WTC11 (cell line): ENCODE measurements at places on chromosomes 12 and 14. TPM values are rescaled to one million over a fixed set of nuclear protein-coding genes. Genes with fewer than 3 reads are reported as not detected.

DNA sequence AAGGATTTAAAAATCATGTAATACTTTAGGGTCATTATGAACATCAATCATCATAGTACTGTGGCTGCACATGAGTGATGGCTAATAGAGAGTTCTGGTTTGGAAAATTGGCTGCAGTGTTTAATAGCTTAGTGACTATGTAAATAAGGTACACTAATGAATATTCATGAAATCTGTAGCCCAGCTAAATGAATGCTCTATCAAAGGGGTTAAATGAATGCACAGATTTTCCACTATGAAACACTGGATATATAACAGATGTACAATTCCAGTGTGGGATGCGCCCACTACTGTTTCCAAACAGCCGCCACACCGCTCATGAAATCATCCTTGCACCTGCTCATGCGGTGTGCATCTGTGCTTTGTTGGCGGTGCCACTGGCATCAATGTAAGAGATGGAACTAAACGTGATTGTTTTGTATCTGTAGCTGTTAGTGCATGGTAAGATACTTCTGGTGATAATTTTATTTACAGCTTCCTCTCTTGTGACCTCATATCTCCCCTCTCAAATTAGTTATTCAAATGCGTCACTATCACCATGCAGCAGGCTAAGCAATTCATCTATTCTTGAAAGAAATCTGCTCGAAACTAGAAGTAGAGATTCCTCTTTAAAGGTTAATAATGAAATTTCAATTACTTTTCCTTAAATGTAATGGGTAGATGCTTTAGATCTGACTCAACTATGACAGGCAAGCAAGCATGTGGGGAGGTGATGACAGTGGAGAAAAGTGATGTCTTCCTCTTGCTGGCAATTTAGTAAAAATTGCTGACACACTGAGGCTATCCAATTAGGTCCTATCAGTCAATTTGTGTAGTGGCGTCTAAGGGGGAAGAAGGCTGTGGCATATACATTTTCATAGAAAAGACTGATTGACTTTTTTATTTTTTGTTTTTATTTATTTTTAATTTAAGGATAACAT is 433.6 kb downstream of the AEBP2 start:
- H3K27me3 ChIP-seq, result no peaks in the 10 kb centered on the region
- H3K4me1 ChIP-seq, result no peaks in the 10 kb centered on the region
- no peaks in the 10 kb centered on the region for H3K36me3 ChIP-seq
- H3K4me3 ChIP-seq, result no peak overlapping the region
- H3K27ac ChIP-seq, result no peak overlapping the region

The AVPR1A gene
- total RNA-seq, result 0.09 to 0.24 TPM (median 0.11 TPM) in 3 replicates

The ASPG gene
- 3.4 to 3.8 TPM (median 3.5 TPM) in 3 replicates for total RNA-seq

GRCh38 chr14:52318826-52319645 is 4.9 kb downstream of the PTGER2 start:
- H3K36me3 ChIP-seq, result peaks cover 38% of the 10 kb centered on the region
- no peak for DNase-seq
- H3K4me1 ChIP-seq, result peaks cover 19% of the 10 kb centered on the region
- H3K27ac ChIP-seq, result no peak overlapping the region
- no peak overlapping the region for H3K4me3 ChIP-seq
- H3K27me3 ChIP-seq, result peaks cover 44% of the 10 kb centered on the region

The SDR9C7 gene
- not detected in 3 replicates for total RNA-seq

The UBC gene
- total RNA-seq, result 530 to 561 TPM (median 544 TPM) in 3 replicates
